Activated CD8-positive, alpha-beta memory T cell treated with anti-CD3 and anti-CD28 coated beads for 48 hours (primary cell): ENCODE measurements at places on chromosomes 11 and 22.

GRCh38 chr11:28447226-28447625 lies 339.0 kb downstream of the METTL15 start:
- no peak for DNase-seq

- DNase-seq, result no peak
Measured at GRCh38 chr22:49368976-49369725, 458.5 kb downstream of the BRD1 start.

- no peak for DNase-seq
Measured at GRCh38 chr22:40720538-40721256, 41.4 kb downstream of the MCHR1 start.

GRCh38 chr11:15507592-15507991 lies 392.9 kb downstream of the INSC start:
- DNase-seq, result no peak

DNA sequence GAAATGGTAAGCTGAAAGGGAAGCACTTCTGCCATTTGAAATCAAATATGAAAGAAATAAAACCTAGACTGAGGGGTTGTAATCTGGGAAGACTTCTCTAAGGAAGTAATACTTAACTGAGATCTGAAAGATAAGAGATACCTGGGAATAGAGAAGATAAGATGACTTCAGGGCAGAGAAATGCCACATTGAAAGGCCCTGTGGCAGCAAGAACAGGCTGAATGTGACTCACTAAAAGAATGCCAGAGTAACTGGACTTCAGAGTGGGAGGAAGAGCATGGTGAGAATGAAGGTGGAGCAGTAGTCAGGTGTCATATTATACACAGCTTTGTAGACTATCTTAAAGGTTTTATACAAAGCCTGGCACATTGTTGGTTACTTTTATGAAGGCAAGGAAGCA lies 17.6 kb downstream of the CALCA start:
- no peak for DNase-seq

GRCh38 chr11:103792981-103793468 lies 243.4 kb upstream of the DDI1 start:
- no peak for DNase-seq

DNA sequence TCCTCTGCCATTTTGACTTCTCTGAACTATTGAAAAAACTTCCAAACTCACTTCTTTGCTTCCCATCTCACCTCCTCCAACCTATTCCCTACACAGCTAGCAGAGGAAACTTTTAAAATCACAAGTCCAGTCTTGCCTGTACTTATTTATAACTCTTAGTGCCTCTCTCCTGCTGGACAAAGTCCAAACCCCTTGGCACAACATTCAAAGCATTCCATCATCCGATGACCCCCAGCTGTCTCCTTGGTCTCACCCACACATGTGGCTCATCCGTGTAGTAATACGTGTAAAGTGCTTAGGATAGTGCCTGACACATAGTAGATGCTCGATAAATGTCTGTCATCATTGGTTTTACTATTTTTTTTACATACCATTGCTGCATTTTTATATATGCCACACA lies 101.4 kb downstream of the PARVA start:
- no peak for DNase-seq
